SJSA1 (cell line): ENCODE measurements at places on chromosomes 7 and 10. TPM values are rescaled to one million over a fixed set of nuclear protein-coding genes. Genes with fewer than 3 reads are reported as not detected.

DNA sequence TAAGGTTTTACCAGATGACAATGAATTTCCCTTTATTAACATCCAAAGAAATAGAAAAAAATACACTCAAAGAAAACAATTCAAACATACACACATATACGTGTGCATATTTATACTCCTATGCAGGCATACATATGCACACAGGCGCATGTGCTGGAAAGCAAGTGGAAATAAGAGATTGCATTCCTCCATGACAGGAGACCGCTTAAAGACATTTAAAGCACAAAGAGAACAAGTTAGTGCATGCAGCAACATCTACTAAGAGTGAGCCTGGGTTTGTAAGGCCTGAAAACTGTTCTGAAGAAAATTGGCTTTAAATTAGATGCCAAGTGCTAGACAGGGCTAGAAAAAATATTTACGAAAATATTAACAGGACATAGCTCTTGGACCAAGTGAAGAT, 40.1 kb upstream of the PPP1R17 start:
- no peaks in the 10 kb centered on the region for H3K36me3 ChIP-seq
- no peak for DNase-seq
- no peak overlapping the region for H3K27ac ChIP-seq
- H3K27me3 ChIP-seq, result no peaks in the 10 kb centered on the region; the same call in 1 of the 2 replicates
- H3K4me1 ChIP-seq, result no peaks in the 10 kb centered on the region

DNA sequence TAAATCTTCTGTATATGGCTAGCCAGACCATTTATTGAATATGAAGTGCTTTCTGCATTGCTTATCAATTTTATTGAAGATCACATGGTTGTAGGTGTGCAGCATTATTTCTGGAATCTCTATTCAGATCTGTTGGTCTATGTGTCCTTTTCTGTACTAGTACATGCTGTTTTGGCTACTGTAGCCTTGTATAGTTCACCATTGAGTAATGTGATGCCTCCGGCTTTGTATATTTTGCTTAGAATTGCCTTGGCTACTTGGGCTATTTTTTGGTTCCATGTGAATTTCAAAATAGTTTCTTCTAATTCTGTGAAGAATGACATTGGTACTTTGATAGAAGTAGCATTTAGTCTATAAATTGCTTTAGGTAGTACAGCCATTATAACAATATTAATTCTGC, 1187.2 kb downstream of the XPNPEP1 start:
- no peaks in the 10 kb centered on the region for H3K27me3 ChIP-seq
- H3K36me3 ChIP-seq, result no peaks in the 10 kb centered on the region
- H3K4me3 ChIP-seq, result no peak overlapping the region
- H3K27ac ChIP-seq, result no peak overlapping the region
- no peaks in the 10 kb centered on the region for H3K4me1 ChIP-seq

DNA sequence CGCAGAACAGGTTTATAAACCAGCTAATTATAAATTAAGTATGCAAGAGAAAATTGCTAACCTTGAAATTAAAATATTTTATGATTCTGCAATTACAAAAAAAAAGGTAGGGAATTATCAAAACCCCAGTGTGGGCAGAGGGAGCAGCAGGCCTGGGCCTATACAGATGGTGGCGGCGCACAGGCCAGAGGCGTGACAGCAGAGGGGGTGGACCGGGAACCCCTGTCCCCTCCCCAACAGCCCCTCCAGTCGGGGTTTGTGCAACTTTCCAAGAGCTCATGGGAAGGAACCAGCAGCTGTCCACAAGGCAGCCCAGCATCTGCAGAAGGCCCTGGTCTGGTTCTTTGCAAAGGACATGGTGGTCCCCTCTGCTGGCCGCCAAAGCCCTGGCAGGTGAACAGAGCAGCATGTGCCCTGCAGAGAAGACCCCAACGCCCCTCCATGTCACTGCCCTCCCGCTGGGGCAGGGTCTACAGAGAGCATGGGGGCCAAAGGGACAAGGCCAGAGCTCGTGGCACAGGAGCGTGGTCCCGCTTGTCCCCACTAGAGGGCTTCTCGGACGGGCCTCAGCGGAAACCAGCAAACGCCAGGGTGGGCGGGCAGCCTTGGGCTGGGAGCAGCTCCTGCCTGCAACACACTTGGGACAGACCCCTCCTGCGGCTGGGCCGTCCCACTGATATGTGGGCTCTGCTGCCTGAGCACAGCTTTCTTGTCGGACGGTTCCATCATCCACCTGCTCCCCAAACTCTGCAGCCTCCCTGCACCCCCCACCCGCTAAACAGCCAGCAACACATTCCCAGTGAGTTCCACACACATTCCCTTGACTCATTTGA, 75.1 kb downstream of the EBF3 start:
- no peak overlapping the region for H3K4me3 ChIP-seq
- no peaks in the 10 kb centered on the region for H3K36me3 ChIP-seq
- DNase-seq, result no peak
- H3K27me3 ChIP-seq, result no peaks in the 10 kb centered on the region

GRCh38 chr7:29844559-29844958, 38.3 kb downstream of the WIPF3 start:
- DNase-seq, result no peak
- no peaks in the 10 kb centered on the region for H3K36me3 ChIP-seq
- H3K4me3 ChIP-seq, result no peak overlapping the region
- no peak overlapping the region for H3K27ac ChIP-seq
- no peaks in the 10 kb centered on the region for H3K4me1 ChIP-seq
- peaks cover 16% of the 10 kb centered on the region for H3K27me3 ChIP-seq

Gene PRSS1
- total RNA-seq, result not detected in 2 replicates

Gene RARRES2
- not detected in 2 replicates for total RNA-seq
